CD4-positive, alpha-beta T cell treated with Interleukin-12 subunit alpha and Interleukin-12 subunit beta, for 1 hour (primary cell): ENCODE measurements at places on chromosomes 5 and 9.

DNA sequence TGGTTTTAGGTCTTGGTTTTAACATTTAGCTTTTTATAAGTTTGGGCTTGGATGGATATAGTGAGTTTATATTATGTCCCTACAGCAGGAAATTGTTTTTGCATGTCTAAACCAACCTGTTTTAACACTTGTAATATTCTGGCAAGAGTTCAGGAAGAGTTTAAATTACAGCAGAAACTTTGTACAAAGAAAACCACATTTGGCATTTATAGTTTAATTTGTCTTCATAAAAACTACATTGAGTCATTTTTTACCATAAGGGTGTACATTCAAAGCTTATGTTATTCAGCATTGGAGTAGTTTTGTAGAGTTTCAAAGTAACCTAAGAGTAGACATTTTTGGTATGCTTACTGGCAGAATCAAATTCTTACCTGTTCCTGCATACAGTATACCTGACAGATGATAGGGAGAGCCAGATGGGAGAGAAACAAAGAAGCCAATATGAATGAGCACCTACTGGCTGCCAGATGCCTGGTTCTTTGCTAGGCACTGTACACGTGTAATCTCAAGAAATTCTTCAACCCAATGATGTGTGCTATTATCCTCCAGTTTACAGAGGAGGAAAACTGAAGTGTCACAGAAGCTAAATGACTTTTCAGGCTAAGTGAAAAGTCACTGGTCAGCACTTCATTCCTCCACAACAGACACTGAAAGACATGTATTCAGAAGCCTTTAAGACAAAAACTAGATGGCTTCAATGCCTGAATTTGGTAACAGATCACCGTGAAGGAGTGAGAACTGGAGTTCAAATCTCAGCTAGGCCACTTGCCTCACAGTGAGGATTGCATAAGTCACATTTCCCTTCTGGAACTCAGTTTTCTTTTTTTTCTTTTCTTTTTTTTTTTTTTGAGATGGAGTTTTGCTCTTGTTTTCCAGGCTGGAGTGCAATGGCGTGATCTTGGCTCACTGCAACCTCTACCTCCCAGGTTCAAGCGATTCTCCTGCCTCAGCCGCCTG lies 25.9 kb upstream of the ECM2 start:
- no peak for DNase-seq

DNA sequence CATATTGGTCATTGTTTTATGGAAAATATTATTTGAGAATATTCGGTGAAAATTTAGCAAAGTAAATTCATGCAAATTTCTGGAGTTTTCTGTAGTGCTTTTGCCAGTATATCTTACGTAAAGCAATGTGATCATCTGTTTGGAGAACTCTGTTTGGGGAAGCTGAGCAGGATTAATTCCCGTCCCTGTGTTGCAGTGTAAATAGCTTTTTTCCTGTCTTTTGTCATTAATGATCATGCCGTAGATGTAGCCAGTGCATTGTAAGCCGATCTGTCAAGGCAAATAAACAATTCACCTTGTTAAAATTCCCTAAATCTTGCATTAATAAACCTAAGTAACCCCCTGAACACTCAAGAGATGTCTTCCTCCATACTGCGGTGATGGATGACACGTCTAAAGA lies 39.2 kb downstream of the PPIC start:
- DNase-seq, result no peak

- no peak for DNase-seq
Measured at GRCh38 chr5:88613051-88613450, 269.9 kb downstream of the MEF2C start.

GRCh38 chr5:178672630-178673029 lies 45.8 kb upstream of the CLK4 start:
- no peak for DNase-seq

DNA sequence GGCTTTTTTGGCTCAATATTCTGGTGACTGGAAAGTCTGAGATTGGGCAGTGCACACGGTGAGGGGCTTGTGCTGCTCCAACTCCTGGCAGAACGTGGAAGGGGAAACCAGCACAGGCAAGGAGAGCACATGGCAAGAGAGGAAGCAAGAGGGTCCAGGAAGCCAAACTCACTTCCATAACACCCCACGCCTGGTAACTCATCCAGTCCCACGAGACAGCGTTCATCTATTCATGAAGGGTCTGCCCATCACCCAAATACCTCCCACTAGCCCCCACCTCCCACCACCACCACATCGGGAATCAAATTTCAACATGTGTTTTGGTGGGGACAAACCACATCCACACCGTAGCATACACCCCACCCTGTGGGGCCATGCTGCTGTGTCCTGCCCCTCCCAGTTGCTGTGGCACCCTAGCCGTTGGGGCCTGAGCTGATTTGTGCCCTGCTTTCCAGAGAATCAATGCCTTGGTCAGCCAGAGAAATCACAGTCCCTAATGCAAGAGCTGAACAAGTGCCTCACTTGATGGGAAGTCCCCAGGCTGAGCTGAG lies 27.3 kb downstream of the PROP1 start:
- no peak for DNase-seq
